AG09309 (cell line): ENCODE measurements at places on chromosomes 1 and 21.

DNA sequence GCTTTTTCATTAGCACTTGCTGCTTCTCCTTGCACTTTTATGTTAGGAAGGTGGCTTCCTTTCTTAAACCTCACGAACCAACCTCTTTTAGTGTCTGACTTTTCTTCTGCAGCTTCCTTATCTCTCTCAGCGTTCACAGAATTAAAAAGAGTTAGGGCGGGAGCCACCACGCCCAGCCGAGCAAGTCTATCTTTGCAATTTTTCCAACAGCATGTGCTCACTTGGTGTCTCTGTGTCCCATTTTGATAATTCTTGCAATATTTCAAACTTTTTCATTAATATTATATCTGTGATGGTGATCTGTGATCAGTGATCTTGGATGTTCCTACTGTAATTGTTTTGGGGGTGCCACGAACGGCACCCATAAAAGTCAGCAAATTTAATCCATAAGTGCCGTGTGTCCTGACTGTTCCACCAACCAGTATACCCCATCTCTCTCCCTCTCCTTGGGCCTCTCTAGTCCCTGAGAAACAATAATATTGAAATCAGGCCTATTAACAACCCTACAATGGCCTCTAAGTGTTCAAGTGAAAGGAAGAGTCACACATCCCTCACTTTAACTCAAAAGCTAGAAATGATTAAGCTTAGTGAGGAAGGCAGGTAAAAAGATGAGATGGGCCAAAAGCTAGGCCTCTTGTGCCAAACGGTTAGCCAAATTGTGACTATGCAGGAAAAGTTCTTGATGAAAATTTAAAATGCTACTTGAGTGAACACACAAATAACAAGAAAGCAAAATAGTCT lies 15.9 kb upstream of the ITPKB start:
- DNase-seq: no peak

DNA sequence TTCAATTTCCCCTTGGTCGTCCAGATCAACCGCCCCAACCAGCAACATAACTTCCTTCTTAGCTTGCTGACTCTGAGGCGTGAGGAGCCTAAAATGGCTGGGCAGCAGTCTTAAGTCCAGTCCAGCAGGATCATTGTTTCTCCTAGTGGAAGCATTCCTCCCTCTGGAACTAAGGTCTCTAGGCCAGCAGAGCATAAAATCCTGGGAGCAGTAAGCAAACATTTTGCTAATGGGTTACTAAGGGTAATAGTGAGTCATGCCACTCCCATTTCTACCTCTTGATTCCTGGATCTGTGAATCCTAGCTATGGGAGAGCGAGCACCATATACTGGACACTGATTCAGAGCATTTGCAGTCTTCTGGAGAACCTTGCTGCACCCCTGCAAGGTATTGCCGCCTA lies 59.9 kb downstream of the ADSS2 start:
- no peak for DNase-seq

DNA sequence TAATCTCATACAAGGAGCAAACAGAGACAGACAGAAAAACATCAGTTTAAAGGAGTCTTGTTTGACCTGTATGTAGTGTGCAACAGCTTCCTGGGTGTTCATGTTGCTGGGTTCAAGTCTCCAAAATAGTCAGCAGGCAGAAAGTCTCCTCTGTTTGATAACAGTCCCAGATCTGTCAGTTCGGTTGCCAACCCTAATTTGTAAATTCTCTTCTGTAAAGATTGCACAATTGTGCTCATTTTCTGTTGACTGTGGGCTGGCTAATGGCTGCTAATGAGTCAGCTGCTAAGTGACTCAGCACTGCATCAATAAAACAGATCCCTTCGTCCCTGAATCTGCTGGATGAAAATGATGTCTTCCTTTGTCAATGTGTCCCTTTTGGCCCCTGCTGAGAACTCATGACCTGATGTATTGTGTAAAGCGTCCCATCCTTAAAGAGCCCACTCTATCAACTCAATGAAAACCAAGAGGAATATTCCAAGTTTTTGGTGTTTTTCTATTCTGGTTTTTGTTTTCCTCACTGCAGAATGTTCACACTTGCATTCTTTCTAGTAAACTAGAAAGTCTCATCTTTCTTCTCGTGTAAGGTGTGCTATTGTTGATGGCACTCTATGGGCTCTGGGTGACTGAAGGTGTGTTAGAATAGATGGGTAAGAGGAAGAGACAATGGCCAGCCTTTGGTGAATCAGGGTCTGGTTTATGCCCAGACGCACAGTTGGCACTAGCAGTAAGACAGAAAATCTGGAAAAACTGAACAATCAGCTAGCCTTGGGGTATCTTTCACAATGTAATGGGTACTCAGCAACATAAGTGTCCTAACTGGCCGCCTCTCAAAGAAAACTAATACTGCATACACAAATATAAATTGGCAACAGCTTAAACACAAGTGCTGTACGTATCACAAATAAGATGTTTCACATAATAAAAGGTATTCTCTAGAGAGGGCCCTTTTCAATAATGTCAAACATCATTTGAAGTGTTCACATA lies 75.1 kb upstream of the SIPA1L2 start:
- DNase-seq: peak; percentile 71

- DNase-seq: no peak
Observed at GRCh38 chr21:34499116-34499515, 12.9 kb downstream of the KCNE1 start.

DNA sequence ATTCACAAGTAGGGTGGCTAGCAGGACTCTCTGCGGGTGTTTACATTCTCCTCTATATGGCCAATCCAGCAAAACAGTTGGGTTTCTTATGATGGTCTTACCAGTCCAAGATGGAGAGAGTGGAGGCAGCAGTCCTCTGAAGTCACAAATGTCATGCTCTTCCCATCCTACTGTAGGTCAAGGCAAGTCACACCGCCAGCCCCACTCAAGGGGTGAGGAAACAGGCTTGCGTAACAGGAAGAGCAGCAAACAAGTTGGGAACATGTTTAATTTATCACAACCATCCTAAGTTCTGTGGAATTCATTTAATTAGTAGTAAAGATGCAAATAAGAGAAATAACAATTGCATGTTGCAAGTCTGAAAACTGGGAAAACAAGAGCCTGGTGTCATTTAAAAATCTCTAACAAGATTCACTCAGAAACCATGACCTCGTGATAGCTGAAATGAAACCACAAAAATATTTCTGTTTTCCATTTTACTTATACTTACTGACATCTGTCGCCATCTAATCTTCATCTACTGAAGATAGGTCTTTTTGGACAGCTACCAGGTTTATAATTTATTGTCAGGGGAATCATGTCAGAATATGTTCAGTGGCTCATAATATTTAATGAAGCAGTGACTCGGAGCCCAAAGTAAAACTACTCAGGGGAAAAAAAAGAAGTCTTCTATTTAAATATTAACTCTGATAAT lies 349.1 kb upstream of the FMN2 start:
- DNase-seq: no peak

GRCh38 chr1:17125756-17126237 lies 6.5 kb upstream of the PADI2 start:
- DNase-seq: no peak

GRCh38 chr1:86739648-86740509 lies 35.5 kb downstream of the SH3GLB1 start:
- no peak for DNase-seq

GRCh38 chr1:236090741-236091147 lies 25.9 kb upstream of the NID1 start:
- DNase-seq: no peak

DNA sequence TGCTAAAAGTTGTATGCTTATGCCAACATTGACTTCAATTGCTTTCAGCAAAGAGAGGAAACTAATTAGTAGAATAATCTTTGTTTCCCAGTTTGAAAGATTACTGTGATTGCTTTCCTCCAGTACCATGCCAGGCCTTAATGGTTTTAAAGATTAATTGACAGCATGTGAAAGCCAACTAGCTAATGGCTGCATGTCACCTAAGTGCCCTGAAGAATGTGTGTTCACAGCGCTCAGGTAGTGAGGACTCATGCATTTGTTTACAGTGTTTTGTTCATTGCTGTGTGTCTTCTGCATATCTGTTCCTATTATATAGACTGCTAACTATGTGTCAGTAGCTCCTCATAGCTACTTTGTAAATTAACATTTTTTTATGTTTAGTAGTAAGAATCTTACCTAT lies 335.6 kb downstream of the LRRIQ3 start:
- no peak for DNase-seq

- no peak for DNase-seq
Observed at GRCh38 chr1:54461731-54462596, 55.8 kb upstream of the SSBP3 start.

DNA sequence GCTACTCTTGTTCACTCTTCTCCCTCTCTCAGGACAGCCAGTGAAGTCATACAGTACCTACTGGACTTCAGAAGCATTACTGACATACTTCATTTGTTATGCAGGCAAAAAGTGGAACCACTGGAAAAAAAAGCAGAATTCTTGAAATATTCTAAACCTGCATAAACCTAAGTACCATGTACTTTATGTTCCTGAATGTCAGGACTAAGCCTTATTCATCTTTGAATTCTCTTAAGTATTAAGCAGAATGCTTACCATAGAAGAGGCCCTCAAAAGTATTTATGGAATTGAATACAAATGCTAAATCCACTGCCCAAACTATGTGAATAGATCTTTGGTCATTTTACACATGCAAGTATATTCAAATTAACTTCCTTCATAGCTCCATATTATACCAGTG lies 7.8 kb downstream of the PSMB2 start:
- DNase-seq: no peak

DNA sequence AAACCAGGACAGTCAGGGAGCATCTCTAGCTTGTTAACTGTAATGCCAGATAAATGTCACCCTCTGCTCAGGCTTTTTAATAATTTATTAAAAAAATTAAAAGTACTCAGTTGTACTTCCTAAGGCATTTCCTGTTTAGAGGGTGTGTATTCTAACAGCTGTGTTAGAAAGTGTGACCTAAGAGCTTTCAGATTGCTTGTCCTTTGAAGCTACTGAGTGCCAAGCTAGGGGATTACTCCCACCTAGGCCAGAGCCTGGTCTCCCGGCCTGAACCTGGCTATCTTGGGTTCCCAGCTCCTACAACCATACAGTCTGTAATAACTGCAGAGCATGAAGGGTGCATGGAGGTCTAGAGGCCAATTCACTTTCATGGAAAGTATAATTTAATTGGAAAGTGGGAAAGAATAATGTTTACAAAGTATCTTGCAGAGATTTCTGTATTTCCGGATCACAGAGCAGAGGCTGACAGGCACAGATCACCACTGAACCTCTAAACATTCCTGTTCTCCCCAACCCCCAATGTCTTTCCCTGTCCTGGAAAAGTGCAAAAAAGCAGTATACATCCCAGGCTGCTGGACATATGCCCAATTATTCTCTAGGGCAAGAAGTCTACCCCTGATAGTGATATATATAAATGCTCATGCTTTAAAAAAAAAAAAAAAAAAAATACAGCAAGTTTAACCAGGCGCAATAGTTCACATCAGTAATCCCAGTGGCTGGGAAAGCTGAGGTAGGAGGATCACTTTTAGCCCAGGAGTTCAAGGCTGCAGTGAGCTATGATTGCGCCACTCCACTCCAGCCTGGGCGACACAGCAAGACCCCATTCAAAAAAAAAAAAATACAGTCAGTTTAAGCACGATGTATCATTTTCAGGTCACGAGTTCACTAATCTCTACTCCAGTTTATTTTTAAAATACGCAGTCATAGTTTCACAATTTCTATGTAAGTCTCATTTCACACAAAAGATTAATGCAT lies 36.7 kb upstream of the RAP1A start:
- DNase-seq: no peak

DNA sequence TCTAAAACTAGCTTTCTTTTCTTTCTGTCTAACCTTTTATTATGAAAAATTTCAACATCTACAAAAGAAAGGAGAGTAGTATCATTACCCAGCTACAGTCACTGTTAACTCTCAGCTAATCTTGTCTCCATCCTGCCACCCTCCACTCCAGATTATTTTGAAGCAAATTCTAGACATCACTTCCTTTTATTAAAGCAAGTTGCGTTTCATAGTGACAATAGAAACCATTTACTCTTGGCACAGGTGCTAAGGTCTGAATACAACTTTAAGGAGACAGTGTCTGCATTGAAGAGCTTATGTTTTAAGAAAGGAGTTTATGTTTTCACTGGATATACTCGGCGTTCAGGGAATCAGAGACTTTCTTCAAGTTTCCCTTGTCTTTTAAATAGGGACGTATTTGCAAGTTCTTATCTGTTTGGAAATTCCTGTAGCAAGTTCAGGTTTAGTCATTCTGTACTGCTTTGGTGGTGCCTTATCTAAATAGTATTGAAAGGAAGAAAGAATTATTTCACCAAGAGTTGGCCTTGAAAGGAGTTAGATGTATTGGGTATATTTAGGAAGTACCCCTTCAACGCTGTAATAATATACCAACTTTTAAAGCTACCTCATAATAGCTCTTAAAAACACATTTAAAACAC lies 42.7 kb downstream of the ITSN1 start:
- no peak for DNase-seq

GRCh38 chr1:161531986-161532643 lies 7.8 kb downstream of the HSPA6 start:
- DNase-seq: no peak

DNA sequence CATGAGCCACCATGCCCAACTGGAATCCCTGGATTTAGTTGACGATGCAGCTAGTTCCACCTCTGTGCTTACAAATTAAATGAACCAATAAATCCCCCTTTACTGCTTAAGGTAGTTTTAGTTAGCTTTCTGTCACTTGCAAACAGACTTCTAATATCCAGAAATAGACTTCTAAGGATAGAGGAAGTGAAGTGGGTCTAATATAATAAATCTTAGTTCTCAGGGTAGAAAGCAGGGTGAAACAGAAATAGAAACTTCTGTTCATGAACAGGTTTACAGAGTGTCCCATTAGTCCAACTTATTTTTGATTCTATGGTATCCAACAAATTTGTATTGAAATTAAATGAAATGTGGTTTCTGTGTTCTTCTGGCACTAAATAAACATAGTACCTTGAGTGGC lies 20.1 kb downstream of the BCAS2 start:
- DNase-seq: no peak

- DNase-seq: no peak
Observed at GRCh38 chr1:111599781-111600693, 19.6 kb upstream of the RAP1A start.

GRCh38 chr1:156376958-156377919 lies 8.2 kb downstream of the RHBG start:
- no peak for DNase-seq

DNA sequence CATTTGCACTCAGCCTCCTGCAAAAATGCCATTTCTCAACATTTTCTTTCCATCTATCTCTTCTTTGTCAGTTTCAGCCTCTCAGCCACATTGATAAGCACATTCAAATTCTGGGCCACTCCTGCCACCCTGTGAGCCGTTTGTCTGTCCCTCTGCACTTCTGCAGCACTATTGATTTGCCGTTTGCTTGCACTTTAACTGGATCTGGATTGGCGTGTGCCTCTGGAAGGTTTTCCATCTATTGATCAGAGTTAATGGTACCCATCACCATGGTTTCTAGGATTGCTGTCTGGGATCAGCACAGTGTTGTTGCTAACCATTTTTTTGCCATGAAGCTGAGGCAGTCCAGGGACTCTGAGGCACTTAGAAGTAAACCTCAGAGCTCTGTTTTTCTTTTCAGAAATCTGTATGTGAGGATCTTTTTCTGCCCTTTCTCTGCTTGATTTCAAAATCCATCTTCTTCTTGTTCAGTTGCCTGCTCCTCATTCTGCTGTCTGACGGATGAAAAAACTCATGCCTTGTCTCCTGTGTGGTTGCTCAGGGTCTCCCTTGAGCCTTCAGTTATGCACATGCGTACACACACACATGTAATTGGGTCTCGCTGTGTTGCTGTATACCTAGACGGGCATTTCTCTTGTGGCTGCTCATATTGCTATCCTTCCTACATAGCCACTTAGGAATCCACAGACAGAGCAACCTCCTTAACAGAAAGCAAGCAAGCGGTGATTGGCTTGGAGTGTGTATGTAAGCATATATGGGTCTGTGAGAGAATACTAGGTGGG lies 67.9 kb downstream of the NOS1AP start:
- no peak for DNase-seq
